ENCODE measurements at places on chromosomes 13 and 19.

DNA sequence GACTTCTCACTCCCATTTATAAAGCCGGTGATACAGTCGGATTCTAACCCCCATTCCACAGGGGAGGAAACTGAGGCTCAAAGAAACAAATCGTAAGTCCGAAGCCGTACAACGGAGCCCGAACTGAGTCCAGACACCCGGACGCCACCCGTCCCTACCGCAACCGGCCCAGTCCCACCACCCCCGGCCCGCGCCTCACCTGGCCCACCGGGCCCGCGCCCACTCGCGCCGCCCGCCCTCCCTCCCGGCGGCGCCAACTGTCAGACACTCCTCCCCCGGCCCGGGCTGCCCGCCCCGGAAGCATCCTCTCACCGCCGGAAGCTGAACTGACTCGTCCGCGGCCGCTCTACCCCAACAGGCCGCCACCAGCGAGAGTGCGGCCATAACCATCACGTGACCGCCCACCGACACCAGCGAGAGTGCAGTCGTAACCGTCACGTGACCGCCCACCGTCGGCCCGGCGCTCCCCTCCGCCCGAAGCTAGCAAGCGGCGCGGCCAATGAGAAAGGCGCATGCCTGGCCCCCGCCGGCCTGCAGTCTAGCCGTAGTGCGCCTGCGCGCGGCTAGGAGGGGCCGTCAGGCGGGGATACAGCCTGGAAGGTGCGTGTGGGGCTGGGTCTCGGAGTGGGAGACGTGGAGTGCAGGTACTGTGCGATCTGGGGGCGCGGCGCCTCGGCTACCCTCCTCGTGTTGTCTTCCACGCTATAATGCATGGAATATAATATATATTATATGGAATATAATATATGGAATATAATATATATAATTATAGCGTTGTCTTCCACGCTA lies at the start of the genes C19orf47 and PLD3:
Gene C19orf47 (minus strand): TSS at position 273 of the 789 bp plus-strand sequence. CDS start 6,540 bp downstream, outside the sequence.
Gene PLD3 (plus strand): TSS at position 571 of the 789 bp plus-strand sequence. CDS start 17,789 bp downstream, outside the sequence.
- peak; percentile 97 for DNase-seq

- DNase-seq: peak; percentile 99
Measured at GRCh38 chr13:108924134-108924533, 294.7 kb downstream of the MYO16 start.

- DNase-seq: no peak
Measured at GRCh38 chr13:31923134-31923763, 108.3 kb upstream of the FRY start.

DNA sequence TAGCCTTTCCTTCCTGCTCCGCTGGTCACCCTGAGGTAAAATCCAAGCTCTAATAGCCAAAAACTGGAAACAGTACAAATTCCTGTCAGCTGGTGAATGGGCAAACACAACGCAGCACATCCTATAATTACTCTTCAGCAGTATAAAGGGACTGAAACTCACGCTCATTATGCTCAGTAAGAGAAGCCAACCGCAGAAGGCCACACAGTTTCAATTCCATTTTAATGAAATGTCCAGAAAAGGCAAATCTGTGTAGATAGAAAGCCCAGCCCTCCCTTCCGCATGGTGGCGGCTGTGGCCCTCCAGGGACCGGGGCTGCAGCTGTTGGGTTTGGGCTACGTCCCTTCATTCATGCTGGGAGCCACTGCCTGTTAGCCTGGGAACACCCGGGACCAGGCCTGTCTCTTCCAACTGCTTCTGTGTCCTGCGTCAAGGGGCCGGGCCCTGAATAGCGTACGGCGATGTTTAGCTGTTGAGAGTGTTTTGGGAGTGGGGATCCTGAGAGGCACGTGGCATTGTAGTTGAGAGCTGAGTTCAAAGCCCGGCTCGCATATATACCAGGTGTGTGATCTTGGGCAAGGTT lies 23.5 kb downstream of the NKPD1 start:
- no peak for DNase-seq

GRCh38 chr19:54436031-54436523 lies 12.9 kb upstream of the LENG8 start:
- DNase-seq: no peak

DNA sequence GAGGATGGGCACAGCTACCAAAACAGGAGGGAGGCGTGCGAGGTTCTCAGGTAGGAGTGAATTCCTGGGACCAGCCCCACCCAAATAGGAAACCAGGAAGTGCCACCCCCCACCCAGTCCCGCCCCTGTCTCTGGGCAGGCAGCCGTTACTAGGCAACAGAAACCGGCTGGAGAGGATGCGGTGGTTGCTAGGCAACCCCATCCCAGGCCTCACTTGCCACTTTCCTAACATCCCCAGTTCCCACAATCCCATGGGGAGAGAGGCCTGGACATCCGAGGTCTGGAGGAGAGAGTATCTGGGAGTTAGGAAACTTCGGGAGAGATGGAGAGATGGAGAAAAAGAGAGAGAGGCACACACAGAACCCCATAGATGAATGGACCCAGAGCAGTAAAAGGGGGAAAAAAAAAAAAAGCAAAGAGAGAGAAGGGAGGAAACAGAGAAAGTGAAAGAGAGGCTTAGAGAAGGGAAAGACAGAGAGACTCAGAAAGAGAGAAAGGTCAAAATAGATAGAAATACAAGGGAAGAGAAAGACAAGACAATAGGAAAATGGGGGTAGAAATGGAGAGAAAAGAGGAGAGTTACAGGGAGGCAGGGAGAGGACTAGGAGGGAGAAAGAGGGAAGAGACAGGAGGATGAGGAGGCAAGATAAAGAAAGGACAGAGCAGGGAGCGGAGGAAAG lies 3.8 kb downstream of the GRIK5 start:
- no peak for DNase-seq

DNA sequence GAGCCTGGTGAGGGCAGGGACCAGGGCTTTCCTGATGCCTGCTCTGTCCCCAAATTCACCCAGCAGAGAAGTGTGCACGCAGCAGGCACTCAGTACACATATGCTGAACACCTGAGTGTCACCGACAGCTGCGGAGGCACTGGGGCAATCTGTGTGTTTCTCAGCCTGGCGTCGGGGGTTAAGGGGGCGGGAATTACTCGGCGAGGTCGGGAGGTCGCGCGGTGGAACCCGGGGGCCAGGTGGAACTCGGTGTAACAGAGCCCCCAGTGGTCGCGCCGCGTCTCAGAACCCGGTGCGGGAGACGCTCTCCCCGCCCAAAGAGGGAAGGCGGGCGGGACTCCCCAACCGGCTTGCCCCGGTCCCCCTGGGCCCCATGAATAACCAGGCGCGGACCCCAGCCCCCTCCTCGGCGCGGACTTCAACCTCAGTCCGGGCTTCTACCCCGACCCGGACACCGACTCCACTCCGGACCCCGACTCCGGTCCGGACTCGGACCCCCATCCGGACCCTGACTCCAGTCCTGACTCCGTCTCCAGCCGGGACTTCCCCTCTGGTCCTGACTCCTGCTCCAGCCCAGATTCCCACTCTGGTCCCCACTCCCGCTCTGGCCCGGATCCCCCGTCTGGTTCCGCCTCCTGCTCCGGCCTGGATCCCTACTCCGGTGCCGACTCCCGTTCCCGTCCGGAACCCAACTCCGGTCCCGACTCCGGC lies at the start of gene SELENOV:
Gene SELENOV (plus strand): TSS at position 300 of the 711 bp plus-strand sequence. CDS start 74 bp downstream, at position 374.
- DNase-seq: no peak

- DNase-seq: peak; percentile 60
Measured at GRCh38 chr13:44619651-44620050, 43.5 kb upstream of the TSC22D1 start.

DNA sequence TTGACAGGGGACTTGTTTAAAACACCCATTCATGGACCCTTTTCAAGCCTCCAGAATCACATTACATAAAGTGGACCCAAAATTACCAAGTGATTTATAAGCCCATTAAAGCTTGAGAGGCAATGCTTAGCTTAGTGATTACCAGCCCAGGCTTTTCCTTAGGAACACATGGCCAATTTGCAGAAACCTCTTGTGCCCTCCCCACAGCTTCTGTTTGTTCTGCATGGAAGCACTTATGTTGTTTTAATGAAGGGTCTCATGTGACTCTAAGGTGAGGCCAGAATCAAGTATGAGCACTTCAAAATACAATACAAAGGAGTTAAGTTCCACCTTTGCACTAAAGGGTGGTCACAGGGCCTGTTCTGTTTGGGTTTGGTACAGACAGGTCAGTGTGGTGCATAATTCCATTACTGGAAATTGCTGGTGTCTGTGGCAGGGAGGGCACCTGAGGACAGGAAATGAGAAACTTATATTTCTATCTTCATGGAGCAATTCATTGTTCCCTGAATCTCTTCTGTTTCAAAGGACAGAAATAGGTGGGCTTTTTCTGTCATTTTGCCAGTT lies 15.3 kb downstream of the ZNF486 start:
- no peak for DNase-seq

All from retinal pigment epithelial cell (primary cell).